ENCODE measurements at places on chromosomes 3 and 15.
A peak's percentile ranks its signal among the peaks of the same experiment; 100 is the strongest.

GRCh38 chr3:158220575-158220974 is 110.7 kb downstream of the RSRC1 start:
- DNase-seq, result no peak

DNA sequence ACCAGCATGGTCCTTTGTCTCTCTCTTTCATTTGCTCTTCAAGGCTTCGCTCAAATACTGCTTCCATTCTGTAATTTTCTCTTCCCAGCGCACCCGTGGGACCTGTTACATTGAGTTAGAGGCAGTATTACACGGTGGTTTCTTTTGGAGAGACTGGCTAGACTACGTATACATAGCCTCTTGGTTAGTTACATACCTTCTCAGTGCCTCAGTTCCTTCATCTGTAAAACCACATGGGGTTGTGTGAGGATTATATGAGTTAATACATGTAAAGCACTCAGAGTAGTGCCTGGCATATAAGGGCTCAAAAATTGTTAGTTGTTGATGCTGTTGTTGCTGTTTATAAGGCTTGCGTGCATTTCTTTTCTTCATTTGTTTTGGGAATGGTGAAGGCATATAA is 33.8 kb downstream of the UBE2E2 start:
- no peak for DNase-seq

GRCh38 chr3:183478501-183478900 is 50.1 kb upstream of the MCF2L2 start:
- no peak for DNase-seq

DNA sequence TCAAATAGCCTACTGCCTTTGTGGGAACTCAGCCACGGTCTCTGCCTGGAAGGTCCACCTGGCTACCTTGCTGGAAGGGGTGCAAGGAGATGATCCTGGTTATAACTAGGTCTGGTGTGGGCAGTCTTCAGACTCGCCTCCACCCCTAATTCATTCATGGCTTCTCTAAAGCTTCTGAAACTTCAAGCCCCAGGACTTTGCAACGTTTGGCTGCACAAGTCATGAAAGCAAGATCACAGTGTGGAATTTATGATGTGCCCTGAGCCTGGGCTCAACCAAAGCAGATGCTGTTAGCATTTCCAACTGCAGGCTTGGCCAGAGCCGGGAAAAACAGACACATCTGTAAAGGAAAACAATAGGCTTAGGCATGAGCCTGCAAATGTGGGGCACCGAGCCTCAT is 200.4 kb upstream of the WNT5A start:
- no peak for DNase-seq

DNA sequence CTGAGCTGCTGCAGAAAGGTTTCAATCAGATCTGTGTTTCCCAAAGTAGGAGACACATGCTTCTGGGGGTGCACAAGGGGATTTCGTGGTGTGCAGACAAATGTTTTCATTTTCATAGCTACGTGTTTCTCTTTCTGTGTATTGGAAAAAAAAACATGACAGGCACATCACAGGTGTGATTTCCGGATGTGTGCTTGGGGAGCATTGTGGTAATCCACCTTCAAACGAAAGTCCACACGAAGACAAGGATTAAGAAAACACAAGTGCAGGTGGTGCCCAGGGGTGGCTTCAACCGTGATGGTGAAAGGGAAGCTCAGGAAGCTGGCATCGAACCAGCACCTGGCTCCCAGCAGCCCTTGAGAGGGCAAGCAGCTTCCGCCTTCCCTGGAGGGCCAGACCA is 164.6 kb upstream of the LINGO1 start:
- DNase-seq, result no peak

DNA sequence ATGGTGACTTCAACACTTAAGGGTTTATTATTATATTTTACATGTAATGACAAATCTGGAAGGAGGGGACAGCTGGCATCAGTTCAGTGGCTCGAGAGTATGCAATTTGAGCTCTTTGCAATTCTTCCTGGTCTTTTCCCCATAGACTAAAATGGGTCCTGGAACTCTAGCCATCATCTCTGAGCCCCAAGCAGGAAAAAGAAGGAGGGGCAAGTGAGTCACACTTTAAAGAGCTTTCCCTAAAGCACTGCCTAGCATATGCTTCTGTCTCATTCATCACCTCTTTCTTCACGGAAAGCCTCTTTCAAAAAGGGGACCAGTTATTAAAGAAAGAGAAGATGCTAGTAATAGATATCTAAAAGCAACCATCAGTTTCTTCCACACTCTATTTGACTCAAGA is 466.3 kb downstream of the ZIC1 start:
- DNase-seq, result no peak

GRCh38 chr3:47283591-47284364 is 1.0 kb downstream of the KLHL18 start:
- no peak for DNase-seq

DNA sequence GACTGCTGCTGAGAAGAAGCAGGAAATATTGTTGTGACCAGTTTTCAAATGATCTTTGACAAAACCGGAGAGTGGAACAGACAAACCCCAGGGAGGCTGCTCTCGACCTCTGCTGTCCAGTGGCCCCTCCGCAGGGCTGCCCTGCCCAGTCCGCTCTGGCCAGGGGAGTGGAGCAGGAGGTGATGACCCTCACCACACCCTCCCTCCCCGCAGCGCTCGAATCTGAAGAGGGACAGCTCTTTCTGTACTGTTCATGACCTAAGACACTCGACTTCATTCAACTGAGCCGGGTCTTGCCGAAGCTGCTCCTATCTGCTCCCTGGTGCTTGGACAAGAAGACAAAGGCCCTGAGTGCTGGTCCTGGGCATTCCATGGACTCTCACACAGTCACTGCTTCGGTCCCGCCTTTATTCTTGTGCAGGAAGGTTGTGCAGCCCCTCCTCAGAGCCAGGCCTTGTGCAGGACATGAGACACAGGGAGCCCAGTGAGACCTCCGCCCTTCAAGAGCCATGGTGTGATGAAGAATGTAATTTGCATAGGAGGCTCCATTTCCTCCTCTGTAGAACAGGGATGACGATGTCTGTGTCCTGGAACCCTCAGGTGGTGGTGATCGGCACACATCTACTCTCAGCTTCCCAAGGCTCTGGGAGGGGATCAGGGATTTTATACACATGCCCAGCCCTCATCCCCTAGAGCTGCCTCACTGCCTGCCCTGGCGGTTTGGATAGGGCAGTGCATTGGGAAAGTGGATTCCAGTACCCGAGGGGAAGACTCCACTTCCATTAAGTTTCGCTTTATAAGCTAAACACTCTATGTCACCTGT is 97.1 kb upstream of the PRR20G start:
- DNase-seq, result no peak

DNA sequence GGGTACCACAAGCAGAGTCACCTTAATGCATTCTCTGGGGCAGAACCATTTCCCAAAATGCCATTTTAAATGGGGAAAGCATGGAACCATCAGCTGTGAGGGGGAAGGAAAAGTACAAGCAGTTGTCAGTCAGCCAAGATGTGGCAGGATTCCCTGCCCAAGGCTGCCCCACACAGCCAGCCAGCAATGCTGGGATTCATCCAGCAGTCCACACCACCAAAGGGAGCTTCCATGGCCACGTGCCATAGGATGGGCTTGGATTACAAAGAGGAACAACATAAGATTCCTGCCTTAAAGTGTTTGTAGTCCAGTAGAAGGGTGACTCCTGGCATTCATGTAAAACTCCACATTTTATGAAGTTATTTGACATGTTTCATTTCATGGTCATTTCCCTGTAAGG is 233.3 kb downstream of the SHOX2 start:
- no peak for DNase-seq

- no peak for DNase-seq
Measured at GRCh38 chr3:147000274-147000673, 395.1 kb upstream of the PLSCR5 start.

DNA sequence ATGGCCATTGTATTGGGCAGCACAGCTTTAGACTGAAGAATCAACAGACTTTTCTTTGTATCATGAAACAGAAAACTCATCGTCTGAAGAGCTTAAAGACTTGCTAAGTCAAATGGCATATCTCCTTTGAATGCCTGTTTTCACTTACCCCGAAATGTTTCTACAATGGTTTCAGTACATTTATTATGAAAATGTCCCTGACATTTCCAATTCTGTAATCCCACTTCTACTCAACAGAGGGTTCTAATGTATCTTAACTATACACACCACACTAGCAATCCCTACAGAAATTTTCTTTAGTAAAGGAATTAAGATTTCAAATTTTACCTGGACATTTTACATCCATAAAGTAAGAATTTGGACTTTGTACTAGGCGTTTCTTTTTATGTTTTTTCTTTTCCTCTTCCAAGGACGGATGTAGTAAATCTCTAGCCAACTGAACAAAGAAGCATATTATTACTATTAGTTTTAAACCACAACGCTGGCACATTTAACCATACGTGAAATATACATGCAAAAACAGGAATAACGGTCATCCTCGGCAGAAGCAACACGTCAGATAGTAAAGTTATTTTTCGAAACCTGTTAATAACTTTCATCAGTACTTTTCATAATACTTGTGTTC is 1.1 kb downstream of the RPS27L start:
- DNase-seq, result no peak

DNA sequence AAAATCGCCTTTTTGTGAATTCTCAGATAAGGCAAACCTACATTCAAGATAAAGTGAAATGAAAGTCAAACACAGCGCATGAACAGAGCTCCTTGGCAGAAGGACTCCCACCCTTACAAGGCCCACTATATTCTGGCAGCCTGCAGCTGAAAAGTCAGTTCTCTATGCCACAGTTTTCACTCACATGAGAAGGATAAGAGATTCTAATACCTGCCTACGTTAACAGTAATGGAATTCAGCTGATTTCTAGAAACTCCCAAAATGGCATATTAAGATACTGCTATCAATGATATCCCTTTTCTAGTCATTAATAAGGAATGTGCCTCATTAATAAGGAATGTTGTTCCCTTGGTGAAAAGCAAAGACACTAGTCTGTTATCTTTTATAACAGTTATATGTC is 27.0 kb downstream of the SLC30A4 start:
- DNase-seq, result no peak

- no peak for DNase-seq
Measured at GRCh38 chr3:12117473-12117872, 41.2 kb downstream of the TIMP4 start.

GRCh38 chr15:88803241-88803919 is at the start of gene ACAN:
Gene ACAN (plus strand): TSS chr15:88803436. CDS start chr15:88836207, 32,771 bp downstream.
- no peak for DNase-seq

DNA sequence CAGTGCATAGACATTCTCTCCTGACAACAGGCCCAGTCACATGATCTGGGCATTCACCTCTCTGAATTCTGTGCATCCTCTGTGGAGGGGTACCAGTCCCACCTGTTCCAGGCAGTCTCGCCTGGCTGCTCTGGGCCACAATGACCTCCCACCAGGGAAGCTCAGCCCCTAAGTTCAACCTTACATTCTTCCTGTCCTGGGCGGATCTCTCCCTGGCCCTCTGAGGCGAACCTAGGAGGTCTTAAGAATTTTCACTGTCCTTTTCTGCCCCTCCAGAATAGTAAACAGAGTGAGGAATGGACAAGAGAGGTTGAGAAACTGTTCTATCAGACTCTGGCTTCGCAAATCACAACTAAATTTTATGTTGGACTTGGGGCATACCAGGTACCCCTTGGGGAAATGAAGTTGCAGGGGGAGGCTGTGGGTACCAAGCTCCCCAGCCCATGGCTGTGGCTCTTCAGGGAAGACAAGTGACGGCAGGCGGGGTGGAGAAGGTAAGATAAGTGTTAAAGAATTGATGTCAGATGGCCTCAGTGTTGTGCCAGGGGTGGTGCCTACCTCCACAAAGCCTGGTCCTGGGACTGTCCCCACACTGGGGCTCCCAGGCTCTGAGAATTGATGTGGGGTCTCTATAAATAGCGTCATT is 5.3 kb downstream of the SCN5A start:
- DNase-seq, result no peak

DNA sequence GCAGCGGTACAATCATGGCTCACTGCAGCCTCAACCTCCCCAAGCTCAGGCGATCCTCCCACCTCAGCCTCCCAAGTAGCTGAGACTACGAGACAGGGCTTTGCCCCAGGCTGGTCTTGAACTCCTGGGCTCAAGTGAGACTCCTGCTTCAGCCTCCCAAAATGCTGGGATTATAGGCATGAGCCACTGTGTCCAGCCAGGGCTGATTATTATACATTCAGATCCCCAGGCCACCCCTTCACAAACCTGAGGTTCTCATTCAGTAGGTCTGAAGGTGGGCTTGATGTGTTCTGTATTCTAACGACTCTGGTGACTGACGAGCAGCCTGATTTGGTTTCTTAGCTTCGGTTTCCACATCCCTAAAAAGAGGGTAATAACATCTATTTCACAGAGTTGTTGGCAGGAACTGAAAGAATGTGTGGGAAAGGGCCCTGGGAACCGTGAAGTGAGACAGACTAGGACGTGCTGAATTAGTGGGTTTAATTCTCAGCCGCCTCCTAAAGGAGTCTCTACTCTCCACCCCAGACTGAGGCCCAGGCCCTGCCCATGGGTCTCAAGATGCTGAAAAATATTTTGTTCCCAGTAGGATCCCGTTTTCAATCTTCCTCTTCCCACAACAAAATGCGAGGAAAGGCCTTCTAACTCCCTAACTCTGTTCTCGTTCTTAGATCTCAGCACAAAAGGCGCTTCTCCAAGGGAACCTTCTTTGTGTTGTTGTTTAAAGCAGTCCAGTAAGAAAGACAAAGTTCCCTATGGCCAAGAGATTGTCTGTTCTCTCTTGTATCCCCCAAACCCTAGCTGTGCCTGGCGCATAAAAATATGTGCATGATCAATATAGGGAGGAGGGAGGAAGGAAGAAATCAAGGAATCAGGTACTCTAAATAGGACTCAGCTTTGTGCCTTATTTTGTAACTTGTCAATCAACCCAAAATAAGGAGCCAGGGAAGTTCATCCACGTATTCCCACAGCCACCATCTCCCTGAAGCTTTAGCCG is 210.0 kb upstream of the TOPAZ1 start:
- no peak for DNase-seq

DNA sequence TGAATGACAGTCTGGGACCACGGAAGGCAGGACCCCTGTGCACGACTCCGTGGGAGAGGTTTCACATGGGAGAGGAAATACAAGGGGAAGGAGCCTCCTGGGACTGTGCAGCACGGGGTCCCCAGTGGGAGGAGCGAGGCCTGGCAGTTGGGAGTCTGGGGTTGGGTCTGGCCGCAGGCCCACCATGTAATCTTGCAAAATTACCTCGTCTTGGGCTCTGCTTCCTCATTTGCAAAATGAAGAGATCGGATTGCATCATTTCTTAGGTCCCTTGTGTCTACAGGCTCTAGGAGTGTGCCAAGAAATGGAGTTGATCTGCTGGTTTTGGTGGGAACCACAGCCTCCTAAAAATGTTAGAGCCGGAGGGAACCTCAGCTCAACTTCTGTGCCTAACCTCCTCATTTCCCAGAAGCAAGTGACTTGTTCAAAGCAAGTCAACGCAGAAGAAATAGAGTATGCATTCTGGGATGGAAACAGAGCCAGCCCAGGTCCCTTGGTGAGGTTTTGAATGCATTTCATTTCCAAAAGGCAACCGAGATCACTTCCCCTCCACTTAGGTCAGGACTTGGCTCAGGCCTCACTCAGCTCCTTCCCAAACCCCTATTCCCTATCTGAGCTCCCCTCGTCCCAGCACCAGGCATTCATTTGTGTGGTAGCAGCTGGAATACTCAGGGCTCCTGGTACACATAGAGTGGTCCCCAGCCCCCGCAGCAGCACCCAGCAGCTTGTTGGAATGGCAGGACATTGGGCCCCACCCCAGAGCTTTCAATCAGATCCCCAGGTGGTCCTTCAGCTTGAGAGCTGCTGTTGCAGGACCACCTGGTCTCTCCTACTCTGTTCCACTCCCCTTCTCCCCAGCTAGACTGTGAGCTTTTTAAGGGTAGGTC is 267.7 kb downstream of the XXYLT1 start:
- DNase-seq, result peak; percentile 16

Measured in hippocampal formation (tissue), 2 donors.